ENCODE measurements at places on chromosomes 2 and 18. TPM values are rescaled to one million over a fixed set of nuclear protein-coding genes. Genes with fewer than 3 reads are reported as not detected.

HOXD3 gene
- total RNA-seq, result 1.8 TPM

AP1S3 gene
- 0.23 TPM for total RNA-seq

MAP3K20 gene
- total RNA-seq, result 328 TPM

THSD7B gene
- 1.1 TPM for total RNA-seq

CHRNG gene
- not detected for total RNA-seq

LOXHD1 gene
- total RNA-seq, result not detected

DOK6 gene
- total RNA-seq, result 2.6 TPM

RAB17 gene
- 3.8 TPM for total RNA-seq

CDKL4 gene
- total RNA-seq, result 1.9 TPM

COL4A3 gene
- 5.3 TPM for total RNA-seq

ITGB6 gene
- not detected for total RNA-seq

FBXO48 gene
- total RNA-seq, result 1.2 TPM

DNA sequence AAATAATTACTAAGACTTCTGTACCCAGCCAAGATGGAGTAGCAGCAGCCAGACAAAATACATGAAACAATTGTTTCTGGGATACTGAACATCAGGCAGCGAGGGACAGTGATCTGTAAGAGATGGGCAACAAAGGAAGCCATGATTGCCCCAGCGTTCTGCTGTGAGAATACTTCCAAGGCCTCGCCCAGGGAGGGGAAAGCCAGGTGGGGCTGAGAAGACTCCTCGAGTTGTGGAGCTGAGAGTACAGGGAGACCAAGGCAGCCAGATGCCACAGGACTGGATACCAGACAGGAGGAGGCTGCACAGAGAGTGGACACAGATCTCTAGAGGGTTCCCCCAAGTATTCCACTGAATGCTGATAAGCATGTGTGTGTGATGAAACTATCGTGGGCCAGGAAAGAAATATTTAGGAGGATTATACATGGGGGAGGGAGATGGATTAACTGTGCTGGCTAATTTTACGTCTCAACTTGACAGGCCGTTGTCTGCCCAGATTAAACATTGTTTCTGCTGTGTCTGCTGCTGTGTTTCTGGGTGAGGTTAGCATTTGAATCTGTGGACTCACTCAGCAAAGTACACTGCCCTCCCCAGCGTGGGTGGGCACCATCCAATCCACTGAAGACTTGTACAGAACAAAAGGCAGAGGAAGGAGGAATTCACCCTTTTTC lies 10.2 kb upstream of the LIMS2 start:
- no peak for ATAC-seq

DNA sequence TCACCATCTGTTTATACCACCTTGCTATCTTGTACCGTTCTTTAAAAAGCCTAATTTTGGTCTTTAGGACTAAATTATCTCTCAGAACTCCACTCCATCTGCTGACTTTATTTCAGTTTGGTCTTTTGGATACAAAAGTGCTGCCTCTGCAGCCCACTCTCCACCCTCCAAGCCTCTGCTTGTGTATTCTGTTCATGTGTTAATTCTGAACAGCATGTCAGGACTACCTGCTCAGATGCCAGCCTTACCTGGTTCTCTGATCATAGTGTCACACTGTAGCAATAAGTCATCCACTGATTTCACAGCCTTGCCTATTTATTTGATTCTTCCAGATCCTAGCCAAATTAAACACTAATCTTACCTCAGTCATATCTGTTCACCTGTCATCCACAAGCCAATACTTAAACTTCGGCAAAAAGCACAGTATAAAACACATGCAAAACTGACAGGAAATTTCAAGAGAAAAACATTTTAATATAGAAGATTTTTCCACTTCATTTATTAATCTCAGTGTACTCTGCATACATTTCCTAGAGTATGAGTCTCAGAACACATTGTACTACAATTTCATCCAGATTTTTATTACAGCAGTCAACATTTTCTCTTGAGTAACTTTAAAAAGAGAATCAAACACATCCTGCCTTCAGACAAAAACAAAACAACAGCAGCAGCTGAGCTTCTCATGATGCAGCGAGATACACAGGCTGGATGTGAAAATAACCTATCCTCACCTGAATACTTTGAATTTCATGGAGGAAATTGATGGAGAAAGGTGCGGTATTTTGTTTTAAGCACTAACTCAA lies 64.9 kb downstream of the PPP1R1C start:
- no peak for ATAC-seq

GRCh38 chr2:173990970-173991819 lies 26.0 kb upstream of the SP3 start:
- ATAC-seq, result peak; percentile 71

DNA sequence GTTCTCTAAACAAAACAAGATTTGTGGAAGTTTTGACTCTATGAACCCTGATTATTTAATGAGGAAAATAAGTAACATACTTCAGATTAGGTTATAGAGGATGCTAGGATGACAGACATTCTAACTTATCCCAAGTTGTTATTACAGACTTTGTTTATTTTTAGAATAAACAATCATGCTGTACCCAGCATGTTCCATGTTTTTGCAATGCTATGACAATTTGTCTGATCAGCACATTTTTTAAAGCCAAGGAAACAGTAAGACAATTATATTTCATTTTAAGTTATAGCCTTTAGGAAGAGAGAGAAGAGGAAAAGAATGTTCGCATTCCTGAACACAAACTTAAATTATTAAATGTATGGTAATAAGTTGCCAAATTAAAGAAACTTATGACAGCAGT lies 119.8 kb downstream of the KYNU start:
- ATAC-seq, result no peak

DNA sequence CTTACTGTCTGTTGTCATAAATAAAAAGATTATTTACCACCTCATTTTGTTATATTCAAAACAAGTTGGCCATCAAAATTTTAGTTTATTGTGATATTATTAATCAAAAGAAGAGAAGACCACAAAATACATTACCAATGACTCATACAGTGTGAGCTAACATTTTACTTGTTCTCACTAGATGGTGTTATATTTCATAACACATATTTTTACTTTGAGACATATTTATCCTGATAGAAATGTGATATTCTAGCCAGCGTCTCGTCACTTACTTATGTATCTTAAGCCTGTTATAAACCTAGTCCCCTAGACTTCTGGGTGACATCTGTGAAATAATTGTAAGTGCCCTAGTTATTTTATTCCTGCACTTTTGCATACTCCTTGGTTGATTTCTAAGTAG lies 263.2 kb downstream of the CDH7 start:
- ATAC-seq, result no peak

DNA sequence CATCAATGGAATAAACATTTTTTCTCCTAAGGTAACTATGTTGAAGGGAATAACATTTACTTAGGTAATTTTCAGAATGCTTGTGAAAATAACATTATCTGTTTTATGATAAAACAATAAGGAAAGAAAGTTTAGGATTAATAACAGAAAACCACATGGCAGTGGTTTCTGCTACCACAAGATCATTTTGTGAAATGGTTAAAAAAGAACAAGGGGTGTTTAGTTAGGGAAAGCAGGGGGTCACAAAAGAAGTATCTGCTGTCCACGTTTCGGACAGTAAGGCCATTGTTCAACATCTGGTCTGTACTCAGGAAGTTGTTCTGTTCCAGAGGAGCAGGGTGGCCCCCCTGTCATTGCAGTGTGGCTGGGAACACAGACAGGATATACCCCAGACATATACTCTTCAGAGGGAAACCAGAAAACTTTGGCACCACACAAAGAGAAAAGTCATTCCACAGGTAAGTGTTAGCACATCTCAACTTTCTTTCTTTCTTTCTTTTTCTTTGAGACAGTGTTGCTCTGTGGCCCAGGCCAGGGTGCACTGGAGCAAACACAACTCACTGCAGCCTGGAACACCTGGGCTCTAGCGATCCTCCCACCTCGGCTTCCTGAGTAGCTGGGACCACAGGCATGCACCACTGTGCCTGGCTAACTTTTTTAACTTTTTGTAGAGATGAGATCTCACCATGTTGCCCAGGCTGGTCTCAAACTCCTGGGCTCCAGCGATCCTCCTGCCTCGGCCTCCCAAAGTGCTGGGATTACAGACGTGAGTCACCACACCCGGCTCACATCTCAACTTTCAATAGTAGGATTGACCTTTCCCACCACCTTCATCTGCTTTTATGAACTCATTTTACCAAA lies 14.8 kb upstream of the ARL5A start:
- ATAC-seq, result no peak

GRCh38 chr2:227395556-227395955 lies 7.8 kb upstream of the SCYGR1 start:
- no peak for ATAC-seq

GRCh38 chr2:122390406-122390805 lies 635.0 kb downstream of the TSN start:
- no peak for ATAC-seq

- ATAC-seq, result no peak
Measured at GRCh38 chr2:133486771-133487191, 81.5 kb downstream of the NCKAP5 start.

GRCh38 chr18:74731097-74731496 lies 133.4 kb downstream of the ZNF407 start:
- no peak for ATAC-seq

DNA sequence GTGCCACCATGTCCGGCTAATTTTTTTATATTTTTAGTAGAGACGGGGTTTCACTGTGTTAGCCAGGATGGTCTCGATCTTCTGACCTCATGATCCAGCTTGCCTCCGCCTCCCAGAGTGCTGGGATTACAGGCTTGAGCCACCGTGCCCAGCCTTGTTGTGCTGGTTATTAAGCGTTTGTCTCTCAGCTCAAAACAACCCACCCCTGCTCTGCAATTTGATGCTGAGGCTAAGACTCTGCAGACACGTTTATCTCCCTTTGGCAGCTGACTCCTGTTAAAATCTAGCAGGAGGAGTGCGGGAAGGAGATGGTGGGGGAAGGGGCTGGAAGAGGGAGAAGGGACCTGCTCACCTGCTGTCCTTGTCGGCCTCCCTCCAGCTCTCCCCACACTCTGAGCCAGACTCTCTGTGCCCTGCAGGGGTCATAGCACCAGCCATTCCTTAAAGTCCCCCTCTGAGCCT lies 29.9 kb upstream of the IMPA2 start:
- ATAC-seq, result no peak

GRCh38 chr2:229393926-229394325 lies 122.8 kb upstream of the PID1 start:
- ATAC-seq, result no peak

DNA sequence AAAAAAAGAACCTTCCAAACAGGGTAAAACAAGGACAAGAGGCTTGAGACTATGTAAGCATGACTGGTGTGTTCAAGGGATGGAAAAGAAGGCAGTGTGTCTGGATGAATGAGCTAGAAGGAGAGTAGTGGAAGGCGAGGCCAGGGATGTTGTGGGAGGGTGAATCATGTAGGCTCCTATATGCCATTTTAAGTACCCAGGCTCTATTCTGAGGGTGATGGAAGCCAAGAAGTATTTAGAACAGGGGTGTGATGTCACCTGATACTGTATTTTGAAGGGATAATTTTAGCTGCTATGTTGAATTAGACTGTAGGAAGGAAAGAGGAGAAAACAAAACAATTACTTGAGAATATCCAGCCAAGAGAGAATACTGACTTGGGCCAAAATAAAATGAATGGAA lies 524.7 kb upstream of the CRIM1 start:
- no peak for ATAC-seq

DNA sequence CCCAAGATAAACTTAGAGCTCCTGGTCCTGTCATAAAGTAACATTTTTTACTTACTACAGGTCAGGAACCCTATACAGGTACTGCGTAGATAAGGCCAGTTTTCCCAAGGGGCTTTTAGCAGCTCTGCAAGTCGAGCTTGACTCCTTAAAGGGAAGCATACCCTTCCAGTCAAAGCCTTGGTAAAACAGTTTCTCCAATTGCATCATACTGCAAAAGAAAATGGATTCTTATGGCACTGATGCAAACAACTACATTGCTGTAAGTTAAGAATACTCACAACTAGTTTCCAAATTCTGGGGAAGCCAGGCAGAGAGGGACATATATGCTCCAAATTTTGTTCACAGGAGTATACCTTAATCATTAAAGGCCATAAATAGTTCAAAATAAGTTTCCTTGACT lies 31.0 kb downstream of the MYO3B start:
- no peak for ATAC-seq

- ATAC-seq, result no peak
Measured at GRCh38 chr18:27253571-27253970, 68.5 kb upstream of the CHST9 start.

- ATAC-seq, result no peak
Measured at GRCh38 chr18:45764000-45764686, 40.2 kb downstream of the SLC14A1 start.

GRCh38 chr2:239912171-239912937 lies 112.8 kb downstream of the NDUFA10 start:
- no peak for ATAC-seq

DNA sequence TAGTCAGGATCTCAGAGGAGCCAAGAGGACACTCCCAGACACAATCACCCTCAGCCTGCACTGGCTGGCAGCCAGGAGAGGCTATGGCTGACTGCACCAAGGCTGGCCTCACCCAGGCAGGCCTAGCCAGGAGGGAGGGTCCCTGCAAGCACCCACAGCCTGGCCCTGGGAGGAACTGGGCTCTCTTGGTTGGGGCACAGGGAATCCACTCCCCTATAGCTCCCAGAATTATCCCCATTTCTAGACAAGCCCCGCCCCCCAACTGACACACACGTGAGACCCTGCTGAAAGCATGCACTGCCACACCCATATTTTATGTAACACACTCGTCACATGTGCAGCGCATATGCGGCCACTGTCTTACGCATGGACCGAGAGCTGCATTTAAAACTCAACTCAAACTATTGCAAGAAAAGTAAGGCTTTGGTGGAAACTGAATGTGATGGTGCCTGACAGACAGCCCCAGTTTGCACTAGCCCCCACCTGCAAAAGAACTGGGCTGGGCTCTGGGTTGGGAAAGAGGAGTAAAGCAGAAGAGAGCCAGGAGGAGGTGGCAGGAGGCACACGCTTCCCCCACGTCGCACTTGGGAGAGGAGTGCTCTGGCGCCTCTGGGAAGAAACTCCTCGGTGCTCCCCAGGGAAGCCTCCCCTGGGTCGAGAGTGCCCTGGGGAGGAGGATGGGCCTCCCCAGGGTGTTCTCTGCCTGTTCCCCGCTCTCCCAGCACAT lies 28.9 kb upstream of the ARHGEF4 start:
- no peak for ATAC-seq

GRCh38 chr2:212494418-212495020 lies 44.1 kb downstream of the ERBB4 start:
- ATAC-seq, result no peak

DNA sequence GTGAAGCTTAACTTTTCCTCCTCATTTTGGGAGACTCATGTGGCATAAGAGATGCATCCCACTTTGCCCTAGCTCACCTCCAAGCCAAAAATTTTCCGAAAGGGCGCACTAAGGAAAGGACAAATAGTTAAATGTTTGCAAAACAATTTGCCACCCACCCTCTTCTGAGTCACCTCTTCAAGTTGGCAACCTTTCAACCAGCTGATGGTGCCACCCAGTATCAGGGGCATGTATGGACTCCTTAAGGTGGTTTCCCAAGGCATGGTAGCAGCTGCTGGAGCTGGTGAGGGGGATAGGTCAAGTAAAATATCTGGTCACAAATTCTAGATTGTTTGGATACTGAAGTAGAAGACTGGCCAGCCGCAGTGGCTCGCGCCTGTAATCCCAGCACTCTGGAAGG lies 17.2 kb upstream of the ITGAV start:
- ATAC-seq, result no peak

GRCh38 chr2:169069341-169069740 lies at the start of gene DHRS9:
TSS of gene DHRS9 (plus strand) at chr2:169069563. CDS start at chr2:169081582, 12,019 bp downstream.
- ATAC-seq, result no peak
